Stimulated activated CD8-positive, alpha-beta memory T cell treated with anti-CD3 and anti-CD28 coated beads, Interleukin-15, amount 100 ng/mL, for 24 hours (primary cell): ENCODE measurements at places on chromosomes 7 and 10.

GRCh38 chr10:21329995-21330627 is 195.4 kb downstream of the SKIDA1 start:
- DNase-seq, result no peak

DNA sequence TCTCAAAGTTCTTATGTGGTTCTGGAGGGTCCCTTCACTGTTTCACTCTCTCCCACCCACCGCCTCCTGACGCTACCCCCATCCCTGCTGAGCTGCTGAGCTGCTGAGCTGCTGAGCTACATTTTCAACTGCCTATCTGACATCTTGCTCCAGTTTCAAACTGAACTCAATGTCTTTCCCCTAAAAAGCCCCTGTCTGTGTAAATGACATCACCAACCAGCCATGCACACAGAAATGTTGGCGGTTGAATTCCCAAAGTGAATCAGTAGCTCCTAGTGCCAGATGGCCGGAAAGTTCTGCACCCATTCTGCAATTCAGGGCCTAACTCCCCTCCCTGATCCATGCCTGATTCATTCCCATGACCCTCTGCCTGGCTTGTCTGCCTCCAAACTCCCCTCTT is 71.2 kb downstream of the WNT2 start:
- no peak for DNase-seq

- DNase-seq, result no peak
Measured at GRCh38 chr10:80197972-80198916, 7.1 kb downstream of the ANXA11 start.

- DNase-seq, result no peak
Measured at GRCh38 chr7:24896031-24896501, 83.9 kb downstream of the OSBPL3 start.

GRCh38 chr10:25989951-25990350 is 55.9 kb downstream of the MYO3A start:
- DNase-seq, result no peak

GRCh38 chr10:128064108-128064969 is 61.9 kb downstream of the MKI67 start:
- no peak for DNase-seq

DNA sequence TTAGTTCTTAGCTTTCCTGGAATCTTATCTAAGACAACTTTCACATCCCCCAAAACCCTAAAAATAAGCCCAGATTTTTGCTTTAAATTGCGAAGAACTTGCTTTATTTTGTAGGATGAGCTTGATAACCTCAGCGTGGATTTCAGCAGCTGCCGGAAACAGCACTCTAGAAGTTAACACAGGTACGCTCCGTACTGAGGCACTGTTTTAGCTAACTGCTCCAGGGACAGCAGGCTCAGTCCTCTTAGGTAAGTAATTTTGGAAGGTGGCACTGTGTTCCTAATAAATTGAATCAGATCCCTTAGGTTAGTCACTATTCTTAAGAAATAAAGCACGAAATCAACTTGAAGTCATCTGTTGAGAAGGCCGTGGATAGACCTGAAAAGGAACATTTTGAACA is 2.2 kb upstream of the AUTS2 start:
- no peak for DNase-seq
